ENCODE measurements at places on chromosomes 5 and 9.

GRCh38 chr5:179914032-179914755 lies 6.5 kb upstream of the TBC1D9B start:
- no peak for DNase-seq

GRCh38 chr5:15282611-15283010 lies 217.4 kb upstream of the FBXL7 start:
- DNase-seq: no peak

DNA sequence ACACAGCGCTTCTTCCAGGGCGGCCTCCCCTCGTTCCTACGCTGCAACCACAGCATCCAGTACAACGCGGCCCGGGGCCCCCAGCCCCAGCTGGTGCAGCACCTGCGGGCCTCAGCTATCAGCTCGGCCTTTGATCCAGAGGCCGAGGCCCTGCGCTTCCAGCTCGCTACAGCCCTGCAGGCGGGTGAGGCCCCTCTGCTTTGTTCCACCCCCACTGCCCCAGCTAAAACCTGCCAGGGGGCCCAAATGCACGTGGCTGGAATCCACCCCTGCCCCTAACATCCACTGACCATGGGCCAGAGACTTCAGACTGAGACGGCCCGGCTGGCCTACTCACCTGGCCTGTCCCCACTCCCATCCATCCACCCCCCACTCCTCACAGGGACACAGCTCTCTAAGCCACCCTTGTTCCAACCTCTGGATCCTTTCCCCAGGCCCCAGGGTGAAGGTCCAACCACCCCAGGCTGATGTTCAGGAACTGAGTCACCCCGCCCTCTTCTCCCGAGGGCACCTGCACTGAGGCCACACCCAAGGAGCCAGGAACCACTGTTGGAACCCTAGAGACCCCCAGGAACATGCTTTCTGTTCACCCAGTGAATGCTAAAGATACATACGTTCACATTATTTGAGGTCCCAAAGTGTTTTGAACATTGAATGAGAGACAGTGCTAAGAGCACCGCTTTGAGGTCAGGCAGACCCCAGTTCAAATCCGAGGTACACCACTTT lies 18.9 kb upstream of the ASS1 start:
- DNase-seq: no peak

DNA sequence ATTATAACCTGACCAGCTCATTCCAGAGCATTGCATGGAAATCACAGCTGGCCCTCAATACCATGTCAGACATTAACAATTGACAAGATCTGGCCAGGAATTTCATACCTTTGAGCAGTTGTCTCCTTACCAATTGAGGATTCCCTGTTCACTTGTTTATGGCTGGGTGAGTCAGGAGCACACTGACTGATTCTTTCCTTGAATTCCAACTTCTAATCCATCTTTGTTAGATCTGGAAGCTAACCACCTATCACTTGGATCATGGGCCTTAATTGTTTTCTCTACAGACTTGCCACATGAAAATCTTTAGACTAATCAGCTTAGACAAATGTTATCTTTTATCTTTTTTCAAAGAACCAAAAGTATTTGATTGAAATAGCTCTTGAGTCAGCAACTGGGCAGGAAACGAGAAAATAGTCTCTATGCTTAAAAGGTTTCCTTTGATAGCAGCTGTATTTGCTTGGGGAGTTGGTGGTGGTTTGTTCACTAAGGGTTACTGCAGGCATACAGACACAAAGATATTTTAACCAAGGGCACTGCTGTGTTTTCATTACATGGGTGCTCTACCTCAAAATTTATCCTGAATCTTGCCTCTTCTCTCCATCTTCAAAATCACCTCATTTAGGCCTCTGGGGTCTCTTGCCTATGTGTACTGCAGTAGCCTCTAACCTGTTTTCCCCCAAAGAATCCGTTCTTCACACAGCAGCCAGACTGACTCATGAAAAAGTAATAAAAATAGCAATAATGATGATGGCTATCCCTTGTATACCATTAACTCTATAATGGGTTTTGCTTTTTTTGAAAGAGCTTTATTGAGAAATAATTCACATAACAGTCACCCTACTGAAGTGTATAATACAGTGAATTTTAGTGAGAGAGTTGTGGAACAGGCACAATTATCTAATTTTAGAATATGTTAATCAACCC lies 197.0 kb upstream of the NMUR2 start:
- DNase-seq: no peak

DNA sequence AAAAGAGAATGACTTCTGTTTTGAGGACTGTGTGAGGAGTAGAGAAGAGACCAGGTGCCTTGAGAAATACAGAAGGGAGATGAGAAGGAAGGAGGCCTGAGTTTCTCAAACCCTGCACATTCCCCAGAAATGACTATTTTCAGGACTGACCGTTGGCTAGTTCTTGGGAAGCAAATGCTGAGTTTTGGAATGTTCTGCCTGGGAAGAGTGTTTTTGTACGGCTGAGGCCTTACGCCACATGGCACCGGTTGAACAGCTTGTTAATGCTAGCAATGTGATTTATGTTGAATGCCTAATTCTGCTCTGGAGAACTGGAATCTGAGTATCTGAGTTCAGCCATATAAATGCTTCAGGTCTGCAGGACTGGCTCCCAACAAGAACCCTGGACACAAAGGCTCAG lies 152.7 kb upstream of the ADAMTS16 start:
- no peak for DNase-seq

DNA sequence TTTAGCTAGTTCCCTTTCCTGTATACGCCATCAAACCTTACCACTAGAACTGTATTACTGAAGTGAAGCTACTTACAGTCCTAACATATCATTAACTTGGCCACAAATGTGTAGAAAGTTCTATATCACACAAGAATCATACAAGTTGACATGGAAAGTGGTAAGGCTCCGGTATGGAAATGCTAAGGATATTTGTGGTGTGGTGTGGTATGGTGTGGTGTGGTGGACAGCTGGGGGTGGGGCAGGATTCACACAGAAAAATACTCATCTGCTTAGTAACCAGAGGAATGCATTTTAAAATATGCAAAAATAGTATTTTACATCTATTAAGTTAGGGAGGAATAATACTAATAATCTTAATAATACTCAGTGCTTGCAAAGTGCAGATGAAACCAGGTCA lies 69.4 kb downstream of the TRPC7 start:
- DNase-seq: no peak

GRCh38 chr5:14244721-14245120 lies 101.6 kb downstream of the TRIO start:
- DNase-seq: no peak

DNA sequence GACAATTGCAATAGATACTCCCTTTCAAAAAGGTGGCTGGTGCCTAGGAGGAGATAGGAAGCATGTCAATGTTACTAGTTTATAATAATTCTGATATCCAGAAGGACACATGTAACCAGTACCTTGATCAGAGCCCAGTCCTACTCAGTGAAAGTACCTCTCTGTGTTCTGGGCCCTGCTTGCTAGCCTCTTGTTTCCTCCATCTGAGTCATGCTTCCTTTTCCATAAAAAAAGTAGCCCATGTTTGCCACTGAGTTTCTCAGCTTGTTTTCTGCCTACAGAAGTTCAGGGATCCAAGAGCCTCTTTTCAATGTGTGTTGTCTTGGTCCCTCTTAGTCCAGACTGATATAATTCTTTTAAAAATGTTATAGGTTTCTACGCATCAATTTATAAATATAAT lies 149.0 kb downstream of the SSBP2 start:
- no peak for DNase-seq

DNA sequence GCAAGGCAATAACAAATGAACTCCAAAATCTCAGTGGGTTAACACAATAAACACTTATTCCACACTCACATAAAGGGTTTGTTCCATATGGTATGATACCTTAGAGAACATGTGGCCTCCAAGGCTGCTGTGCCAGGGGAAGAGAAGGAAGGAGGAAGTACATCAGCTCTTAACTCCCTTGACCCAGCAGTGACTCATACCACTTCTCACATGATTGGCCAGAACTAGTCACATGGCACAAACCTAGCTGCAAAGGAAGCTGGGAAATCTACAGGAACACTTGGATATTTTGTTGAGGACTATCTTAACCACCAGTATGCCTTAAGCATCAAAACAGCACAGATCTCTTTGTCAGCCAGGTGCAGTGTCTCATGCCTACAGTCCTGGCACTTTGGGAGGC lies 99.3 kb downstream of the SLIT3 start:
- DNase-seq: no peak
